ENCODE measurements at places on chromosomes 6 and 20. TPM values are rescaled to one million over a fixed set of nuclear protein-coding genes. Genes with fewer than 3 reads are reported as not detected.

GRCh38 chr6:129498541-129498940 lies 211.4 kb downstream of the ARHGAP18 start:
- DNase-seq, result no peak

DNA sequence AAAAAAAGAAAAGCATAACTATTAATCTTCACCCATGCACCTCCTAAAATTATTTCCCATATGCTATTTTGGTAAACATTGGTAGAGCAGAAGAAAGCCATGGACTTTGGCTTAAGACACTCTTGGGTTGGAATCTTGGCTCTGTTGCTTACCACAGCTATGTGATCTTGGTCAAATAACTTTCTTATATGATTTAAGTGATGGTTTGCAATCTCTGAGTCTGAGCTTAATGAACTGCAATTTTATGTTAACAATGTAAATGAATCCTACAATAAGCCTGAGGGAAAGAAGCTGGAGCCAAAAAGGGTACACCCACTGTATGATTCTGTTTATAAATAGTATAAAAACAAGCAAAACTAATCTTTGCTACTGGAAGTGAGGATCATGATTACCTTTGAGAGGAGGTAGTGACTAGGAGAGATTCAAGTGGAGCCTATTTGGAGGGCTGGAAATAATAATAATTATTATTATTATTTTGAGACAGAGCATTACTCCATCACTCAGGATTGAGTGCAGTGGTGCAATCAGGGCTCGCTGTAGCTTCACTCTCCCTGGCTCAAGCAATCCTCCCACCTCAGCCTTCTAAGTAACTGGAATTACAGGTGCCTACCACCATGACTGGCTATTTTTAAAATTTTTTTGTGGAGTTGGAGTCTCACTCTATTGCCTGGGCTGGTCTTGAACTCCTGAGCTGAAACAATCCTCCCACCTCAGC lies 34.5 kb downstream of the ABRACL start:
- no peak for DNase-seq

DNA sequence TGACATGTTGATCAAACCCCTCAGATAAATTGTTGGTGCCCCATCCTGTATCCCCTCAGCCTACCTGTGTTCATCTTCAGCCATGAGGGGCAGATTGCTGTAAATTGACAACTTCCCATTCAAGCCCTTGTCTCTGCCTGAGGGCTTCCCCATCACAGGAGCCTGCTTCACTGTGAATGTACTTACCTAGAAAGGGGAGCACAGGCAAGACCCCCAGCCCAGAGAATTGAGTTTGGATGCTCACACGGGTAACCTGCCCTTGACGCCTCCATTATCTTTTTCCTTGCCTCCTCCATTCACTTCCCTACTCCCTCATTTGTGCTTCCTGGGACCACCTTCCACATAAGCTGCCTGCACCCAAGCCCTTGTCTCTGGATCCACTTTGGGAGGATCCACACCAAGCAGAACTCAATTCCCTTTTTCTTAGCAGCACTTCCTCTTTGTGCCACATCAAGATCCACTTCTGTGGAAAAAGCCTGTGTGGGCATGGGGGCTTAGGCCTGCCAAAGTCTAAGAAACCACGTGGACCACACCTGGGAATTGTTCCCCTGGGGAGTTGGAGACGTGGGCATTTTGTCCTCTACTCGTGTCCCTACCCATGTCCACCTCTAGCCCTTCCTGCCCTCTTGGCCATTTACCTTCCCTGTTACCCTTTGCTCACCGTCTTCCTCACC lies 103.4 kb upstream of the FOXA2 start:
- no peak for DNase-seq

Gene SIM1
- not detected for total RNA-seq
